Activated T-cell treated with anti-CD3 and anti-CD28 coated beads, Interleukin-2, amount 50 U/mL, for 72 hours (primary cell): ENCODE measurements at places on chromosomes 1 and 21. TPM values are rescaled to one million over a fixed set of nuclear protein-coding genes. Genes with fewer than 3 reads are reported as not detected.

DNA sequence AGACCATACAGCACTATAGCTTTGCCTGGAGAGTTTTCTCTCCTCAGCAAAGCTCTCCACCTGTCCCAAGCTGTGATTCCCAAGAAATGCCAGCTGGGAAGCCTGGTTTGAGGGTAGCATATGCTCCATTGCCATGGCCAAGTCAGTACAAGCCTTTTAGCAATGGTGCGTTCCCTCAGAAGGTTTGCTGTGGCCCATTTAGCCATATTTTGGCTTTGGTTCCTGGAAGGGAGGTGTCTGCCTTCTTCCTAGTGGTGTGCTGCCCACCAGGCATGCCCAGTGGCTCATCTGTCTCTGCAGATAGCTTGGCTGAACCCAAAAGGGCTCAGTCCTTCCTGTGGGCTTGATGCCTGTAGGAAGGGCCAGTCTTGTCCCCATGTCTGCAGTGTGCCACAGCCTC lies 32.4 kb downstream of the GALNT2 start:
- DNase-seq: no peak

DNA sequence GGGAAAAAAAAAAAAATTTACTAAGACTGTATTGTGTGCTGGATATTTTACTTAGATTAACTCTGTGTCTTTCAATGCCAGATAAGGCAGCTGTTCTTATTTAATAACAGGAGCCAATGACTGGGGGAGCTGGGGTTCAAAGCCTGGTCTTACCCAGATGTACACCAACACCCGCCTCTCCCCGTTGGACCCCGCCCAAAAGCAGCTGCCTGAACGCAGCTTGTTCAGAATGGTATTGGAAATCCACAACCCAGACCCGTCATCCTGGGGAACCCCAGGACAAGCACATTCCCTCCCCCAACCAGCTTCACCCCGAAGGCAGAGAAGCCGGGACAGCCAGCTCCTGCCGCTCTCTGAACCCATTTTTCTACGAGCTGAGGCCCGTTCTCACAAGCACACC lies 113.6 kb upstream of the TMPRSS2 start:
- no peak for DNase-seq

DNA sequence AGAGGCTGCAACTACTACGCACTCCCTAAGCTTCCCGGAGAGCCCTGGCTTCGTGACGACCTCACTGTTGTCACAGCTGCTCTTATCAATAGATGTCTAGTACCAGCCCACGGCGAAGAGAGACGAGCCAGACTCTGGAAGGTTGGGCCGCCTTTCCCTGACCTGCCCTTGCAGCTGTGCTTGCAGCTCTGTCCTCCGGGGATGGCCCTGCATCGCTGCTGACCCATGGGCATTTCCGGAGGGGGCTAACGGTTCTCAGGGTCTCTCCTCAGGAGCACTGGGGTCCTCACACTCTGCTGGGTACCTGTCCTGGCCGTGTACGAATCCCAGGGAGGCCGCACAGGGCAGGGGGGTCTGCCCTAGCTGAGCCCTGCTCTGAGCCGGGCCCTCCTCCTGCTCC lies 93.8 kb upstream of the COL6A1 start:
- no peak for DNase-seq

- DNase-seq: no peak
These were observed 35.4 kb downstream of the GPR161 start for GRCh38 chr1:168101336-168101735.

DNA sequence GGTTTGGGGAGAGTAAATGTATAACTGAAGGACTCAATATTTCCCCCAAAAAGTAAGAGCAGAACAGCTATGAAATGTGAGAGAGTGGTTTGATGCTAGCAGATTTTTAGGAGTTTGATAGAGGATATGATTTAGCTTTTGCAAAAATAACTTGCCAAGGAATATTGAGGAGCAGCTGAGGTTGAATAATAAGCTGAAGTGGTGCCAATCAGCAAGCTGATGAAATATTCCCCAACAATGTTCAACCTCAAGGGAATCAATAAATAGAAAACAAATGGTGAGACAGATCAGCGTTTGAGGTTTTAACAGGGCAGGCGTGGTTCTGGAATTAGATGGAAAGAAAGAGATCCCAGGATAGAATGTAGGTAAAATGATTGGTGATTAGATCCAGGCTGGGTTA lies 413.4 kb upstream of the ADAMTS5 start:
- DNase-seq: no peak

- DNase-seq: no peak
These were observed 2.7 kb downstream of the IFFO2 start for GRCh38 chr1:18953731-18954231.

DNA sequence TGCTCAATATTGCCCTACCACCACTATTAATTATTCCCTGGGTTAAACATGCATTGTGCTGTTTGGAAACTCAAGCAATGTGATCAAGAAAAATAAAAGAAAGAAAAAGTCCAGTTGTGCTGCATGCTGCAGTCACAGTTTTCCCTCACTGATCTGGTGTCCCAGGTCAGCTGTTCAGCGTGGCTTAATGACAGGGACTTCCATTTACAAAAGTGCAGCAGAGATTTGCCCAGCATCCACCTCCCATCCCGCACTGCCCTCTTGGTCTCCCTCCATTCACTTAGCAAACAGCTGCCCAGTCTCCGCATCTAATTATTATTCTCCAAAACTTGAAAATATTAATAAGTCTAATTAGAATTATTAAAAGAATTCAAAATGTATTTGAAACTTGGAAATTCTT lies 2.0 kb upstream of the OR2T4 start:
- no peak for DNase-seq

DNA sequence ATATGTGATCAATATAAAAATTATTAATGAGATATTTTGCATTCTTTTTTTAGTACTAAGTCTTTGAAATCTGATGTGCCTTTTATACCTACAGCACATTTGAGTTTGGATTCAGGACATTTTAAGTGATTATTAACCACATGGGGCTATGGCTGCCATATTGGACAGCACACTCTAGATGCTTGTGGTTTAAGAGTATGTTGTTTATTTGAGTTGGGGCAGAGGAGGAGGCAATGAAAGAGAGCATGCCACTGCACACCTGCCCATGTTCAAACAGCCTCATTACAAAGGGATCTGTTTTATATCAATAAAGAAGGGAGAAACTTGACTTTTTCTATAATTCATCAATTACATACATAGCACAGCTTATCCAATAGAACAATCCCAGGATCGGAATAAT lies 99.4 kb upstream of the EDEM3 start:
- no peak for DNase-seq

GRCh38 chr1:156229809-156230472 lies 12.0 kb upstream of the BGLAP start:
- DNase-seq: no peak

The GJB5 gene
- total RNA-seq: not detected

The FAM177B gene
- total RNA-seq: not detected

The GBP1 gene
- 58.9 TPM for total RNA-seq

The LDLRAD2 gene
- 0.05 TPM for total RNA-seq
